AG04449 (cell line): ENCODE measurements at places on chromosomes 6 and 20.

GRCh38 chr6:105058846-105059245 lies 101.9 kb downstream of the LIN28B start:
- DNase-seq, result no peak

DNA sequence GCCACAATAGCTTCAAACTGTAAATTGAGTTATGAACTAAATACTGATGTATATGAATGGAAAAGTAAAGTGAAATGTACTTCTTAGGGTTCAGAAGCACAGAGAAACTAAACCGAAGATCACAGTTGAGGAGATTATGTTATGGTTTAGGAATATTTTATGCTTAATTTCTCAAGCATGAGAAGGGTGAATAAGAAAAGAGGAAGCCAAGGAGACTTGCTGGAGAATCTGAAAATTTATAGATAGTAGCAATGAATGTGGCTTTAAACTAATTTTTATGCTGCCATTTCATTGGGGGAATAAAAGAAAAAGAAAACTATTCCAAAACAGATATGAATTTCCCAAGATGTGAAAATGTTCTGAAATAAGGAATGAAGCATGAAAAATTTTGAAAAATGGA lies 5.6 kb downstream of the ANKS1A start:
- DNase-seq, result no peak

- no peak for DNase-seq
These were observed 155.0 kb upstream of the SNX9 start for GRCh38 chr6:157668009-157668401.

- no peak for DNase-seq
These were observed 173.2 kb upstream of the FOXA2 start for GRCh38 chr20:22757424-22758183.

DNA sequence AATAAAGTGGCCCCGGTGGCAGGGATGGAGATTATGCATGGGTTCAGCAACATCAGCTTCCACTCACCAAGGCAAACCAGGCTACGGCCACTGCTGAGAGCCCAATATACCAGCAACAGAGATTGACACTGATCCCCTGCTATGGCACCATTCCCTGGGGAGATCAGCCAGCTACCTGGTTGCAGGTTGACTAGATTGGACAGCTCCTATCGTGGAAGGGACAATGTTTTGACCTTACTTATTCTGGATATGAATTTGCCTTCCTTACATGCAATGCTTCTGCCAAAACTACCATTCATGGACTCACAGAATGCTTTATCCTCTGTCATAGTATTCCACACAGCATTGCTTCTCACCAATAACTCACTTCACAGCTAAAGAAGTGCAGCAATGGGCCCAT lies 174.8 kb upstream of the TNFAIP3 start:
- no peak for DNase-seq
